Sigmoid colon (tissue), 7 donors: ENCODE measurements at places on chromosomes 13 and 19.

DNA sequence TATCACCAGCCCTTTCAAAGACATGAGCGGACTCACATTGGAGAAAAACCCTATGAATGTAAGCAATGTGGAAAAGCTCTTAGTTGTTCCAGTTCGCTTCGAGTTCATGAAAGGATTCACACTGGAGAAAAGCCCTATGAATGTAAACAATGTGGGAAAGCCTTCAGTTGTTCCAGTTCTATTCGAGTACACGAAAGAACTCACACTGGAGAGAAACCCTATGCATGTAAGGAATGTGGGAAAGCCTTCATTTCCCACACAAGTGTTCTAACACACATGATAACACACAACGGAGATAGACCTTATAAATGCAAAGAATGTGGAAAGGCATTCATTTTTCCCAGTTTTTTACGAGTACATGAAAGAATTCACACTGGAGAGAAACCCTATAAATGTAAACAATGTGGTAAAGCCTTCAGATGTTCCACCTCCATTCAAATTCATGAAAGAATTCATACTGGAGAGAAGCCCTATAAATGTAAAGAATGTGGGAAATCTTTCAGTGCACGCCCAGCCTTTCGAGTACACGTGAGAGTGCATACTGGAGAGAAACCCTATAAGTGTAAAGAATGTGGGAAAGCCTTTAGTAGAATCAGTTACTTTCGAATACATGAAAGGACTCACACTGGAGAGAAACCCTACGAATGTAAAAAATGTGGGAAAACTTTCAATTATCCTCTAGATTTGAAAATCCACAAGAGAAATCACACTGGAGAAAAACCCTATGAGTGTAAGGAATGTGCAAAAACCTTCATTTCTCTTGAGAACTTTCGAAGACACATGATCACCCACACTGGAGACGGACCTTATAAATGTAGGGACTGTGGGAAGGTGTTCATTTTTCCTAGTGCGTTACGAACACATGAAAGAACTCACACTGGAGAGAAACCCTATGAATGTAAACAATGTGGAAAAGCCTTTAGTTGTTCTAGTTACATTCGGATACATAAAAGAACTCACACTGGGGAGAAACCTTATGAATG lies 17.6 kb downstream of the ZNF791 start:
- H3K4me1 ChIP-seq: no peaks in the 10 kb centered on the region
- H3K4me3 ChIP-seq: no peak overlapping the region
- no peak overlapping the region for H3K27ac ChIP-seq

DNA sequence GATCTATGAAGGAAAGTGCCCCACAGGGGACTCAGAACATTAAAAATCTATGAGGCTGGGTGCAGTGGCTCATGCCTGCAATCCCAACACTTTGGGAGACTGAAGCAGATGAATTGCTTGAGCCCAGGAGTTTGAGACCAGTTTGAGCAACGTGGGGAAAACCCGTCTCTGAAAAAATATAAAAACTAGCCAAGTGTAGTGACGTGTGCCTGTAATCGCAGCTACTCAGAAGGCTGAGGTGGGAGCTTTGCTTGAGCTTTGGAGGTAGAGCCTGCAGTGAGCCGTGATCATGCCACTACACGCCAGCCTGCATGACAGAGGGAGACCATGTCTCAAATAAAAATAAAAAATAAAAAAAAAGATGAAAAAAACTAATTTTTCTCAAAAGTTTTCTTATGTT lies 1070.6 kb downstream of the PCDH9 start:
- DNase-seq: no peak
- no peak overlapping the region for H3K4me3 ChIP-seq
- H3K27me3 ChIP-seq: no peaks in the 10 kb centered on the region
- H3K4me1 ChIP-seq: no peaks in the 10 kb centered on the region
- no peak overlapping the region for H3K27ac ChIP-seq

DNA sequence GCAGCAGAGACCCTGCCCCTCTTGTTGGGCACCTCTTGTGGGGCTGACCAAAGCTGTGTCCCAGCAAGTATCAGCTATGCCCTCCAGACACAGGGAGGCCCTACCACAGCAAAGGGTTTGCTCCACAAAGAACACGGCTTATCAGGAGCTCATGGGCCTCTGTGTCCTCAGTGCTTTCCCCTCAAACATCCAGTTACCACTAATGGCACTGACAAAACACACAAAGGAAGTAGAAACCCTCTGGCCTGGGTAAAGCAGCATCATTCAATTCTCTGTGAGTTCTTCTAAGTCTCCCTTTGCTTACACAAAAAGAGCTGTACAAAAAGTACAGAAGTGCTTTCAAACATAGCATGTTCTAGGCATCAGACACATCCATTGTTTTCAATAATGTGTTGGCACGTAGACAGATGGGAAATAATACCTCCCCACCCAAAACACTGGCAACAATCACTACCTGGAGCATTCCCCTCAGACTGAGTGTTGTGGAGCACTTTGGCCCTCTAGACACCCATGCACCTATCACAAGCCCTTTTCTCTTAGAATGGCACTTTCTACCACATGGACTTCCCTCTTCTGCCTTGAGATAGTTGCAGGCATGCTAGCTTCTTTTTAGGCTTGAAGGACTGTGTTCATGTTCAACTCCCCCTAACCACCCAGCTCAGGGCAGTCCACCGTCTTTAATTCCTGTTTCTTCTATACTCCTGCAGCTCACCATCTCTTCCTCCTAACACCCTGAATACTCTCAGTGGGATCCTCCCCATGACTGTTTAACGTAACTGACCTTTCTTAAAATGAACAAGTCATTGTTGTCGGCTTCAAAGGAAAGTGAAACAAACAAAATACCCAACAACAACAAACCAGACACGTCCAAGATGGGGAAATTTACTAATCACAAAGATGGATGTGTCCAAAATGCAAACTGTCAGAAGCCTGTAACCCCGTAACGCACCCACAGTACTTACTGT lies 43.5 kb downstream of the ATP7B start:
- no peaks in the 10 kb centered on the region for H3K27me3 ChIP-seq
- H3K4me3 ChIP-seq: no peak overlapping the region
- no peaks in the 10 kb centered on the region for H3K4me1 ChIP-seq
- no peak for DNase-seq
- no peaks in the 10 kb centered on the region for H3K36me3 ChIP-seq

- no peak for DNase-seq
- H3K4me1 ChIP-seq: peaks cover 4% of the 10 kb centered on the region
- H3K4me3 ChIP-seq: no peak overlapping the region
- H3K27me3 ChIP-seq: no peaks in the 10 kb centered on the region
- H3K27ac ChIP-seq: no peak overlapping the region
- no peaks in the 10 kb centered on the region for H3K36me3 ChIP-seq
Observed at GRCh38 chr13:31878495-31878894, 139.2 kb downstream of the RXFP2 start.

- no peaks in the 10 kb centered on the region for H3K4me1 ChIP-seq
- H3K4me3 ChIP-seq: no peak overlapping the region
- no peak for DNase-seq
- H3K27me3 ChIP-seq: no peaks in the 10 kb centered on the region
Observed at GRCh38 chr13:92575777-92576176, 650.8 kb upstream of the GPC6 start.

DNA sequence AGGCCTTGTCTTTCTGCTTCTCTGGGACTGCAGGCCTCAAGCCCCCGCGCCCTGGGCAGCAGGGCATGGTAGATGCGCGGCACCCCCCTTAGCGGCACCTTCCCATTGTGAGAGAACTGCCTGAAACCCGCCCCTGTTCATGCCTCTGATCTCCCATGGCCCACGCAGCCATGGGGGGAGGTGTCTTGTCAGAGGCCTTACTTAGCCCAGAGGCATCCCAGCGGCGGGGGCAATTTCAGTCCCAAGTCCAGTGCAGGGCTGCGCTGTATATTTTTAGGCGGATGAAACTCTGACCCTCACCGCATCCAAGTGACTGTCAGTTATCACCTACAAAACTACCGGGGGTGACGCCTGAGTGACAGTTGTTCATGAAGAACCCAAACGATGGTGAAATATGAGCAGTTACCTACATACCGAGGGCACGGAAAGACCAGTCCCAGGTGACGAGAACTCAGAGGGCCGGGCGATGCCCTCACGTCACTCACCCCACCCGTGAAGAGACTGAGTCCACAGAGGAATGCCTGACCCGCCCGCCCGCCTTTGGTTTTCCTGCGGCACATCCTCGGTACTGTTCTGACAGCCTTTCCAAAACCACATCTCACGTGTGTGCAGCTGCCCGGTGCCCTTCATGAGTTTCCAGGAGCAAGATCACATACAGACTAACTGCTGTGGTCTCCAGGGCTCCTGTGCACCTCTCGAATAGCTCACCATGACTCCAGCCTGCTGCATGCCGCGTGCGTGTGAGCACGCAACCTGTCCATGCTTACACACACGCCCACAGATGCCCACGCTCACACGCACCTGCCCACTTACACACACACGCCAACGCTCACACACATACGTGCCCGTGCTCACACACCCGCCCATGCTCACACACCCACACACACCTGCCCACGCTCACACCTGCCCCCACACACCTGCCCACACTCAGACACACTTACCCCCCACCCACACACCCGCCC lies 14.4 kb downstream of the IL17D start:
- no peak for DNase-seq
- H3K4me3 ChIP-seq: no peak overlapping the region
- H3K36me3 ChIP-seq: no peaks in the 10 kb centered on the region
- H3K27me3 ChIP-seq: peaks cover 28% of the 10 kb centered on the region

DNA sequence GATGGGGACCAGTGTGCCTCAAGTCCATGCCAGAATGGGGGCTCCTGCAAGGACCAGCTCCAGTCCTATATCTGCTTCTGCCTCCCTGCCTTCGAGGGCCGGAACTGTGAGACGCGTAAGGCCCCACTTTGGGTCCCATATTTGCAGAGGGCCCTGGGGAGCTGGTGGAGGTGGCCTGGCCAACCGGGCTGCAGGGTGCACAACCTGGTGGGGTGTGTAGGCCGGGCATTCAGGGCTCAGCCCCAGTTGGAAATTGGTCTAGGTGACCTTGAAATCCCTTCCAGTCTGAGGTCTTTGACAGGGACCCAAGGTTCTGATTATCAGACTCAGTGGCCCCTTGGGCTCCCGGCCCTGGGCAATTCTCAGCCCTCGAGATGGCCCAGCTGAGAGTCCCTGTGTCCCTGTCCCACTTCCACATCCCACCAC lies 8.3 kb downstream of the F7 start:
- no peak overlapping the region for H3K27ac ChIP-seq
- H3K4me1 ChIP-seq: no peaks in the 10 kb centered on the region
- peaks cover 32% of the 10 kb centered on the region for H3K27me3 ChIP-seq
- no peak overlapping the region for H3K4me3 ChIP-seq
- peak; percentile 33 for DNase-seq
- no peaks in the 10 kb centered on the region for H3K36me3 ChIP-seq

GRCh38 chr19:43747557-43748204 lies 7.1 kb downstream of the SMG9 start:
- H3K27me3 ChIP-seq: no peaks in the 10 kb centered on the region
- peaks cover 76% of the 10 kb centered on the region for H3K36me3 ChIP-seq
- H3K27ac ChIP-seq: no peak overlapping the region
- H3K4me3 ChIP-seq: no peak overlapping the region
- peaks cover 8% of the 10 kb centered on the region for H3K4me1 ChIP-seq

DNA sequence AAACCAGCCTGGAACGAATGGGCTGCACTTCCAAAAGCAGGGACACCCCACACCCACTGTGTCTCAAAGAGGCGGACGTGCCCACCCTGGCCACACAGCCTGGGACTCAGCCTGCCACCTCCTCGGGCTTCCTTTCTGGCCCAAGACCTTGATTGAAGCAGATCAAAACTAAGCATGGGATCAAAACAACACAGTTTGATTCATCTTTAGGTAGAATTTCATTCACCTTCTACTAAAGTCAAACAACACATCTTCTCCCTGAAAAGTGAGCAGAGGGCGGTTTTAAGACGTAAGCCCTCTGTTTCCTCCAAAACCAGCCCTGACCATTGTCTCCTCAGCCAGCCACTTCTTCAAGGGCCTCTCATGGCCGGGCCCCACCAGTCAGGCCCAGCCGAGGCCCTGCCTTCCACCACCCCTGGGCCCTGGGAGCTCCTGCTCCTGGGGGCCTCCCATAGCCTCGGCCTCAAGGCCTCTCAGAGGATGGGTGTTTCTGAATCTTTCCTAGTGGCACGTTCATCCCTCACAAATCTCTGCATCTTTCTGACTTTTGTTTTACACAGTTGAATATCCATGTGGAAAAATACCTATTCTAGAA lies 6.3 kb upstream of the F10 start:
- no peaks in the 10 kb centered on the region for H3K36me3 ChIP-seq
- H3K4me3 ChIP-seq: no peak overlapping the region
- H3K27me3 ChIP-seq: no peaks in the 10 kb centered on the region
- DNase-seq: no peak
